EL (cell line): ENCODE measurements at places on chromosomes 16 and 17.

- DNase-seq, result no peak
These were observed 5.3 kb upstream of the WWOX start for GRCh38 chr16:78094166-78094565.

DNA sequence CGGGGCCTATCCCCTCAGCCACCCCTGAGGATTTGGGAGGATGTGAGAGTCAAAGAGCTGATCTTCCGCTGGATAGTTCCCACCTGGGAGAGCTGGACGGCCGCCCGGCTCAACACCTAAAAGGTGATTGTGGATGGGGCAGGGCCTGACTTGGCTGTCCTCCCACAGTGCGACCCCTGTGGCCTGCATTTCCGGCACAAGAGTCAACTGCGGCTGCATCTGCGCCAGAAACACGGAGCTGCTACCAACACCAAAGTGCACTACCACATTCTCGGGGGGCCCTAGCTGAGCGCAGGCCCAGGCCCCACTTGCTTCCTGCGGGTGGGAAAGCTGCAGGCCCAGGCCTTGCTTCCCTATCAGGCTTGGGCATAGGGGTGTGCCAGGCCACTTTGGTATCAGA, 4.5 kb downstream of the BCL6B start:
- DNase-seq, result no peak

DNA sequence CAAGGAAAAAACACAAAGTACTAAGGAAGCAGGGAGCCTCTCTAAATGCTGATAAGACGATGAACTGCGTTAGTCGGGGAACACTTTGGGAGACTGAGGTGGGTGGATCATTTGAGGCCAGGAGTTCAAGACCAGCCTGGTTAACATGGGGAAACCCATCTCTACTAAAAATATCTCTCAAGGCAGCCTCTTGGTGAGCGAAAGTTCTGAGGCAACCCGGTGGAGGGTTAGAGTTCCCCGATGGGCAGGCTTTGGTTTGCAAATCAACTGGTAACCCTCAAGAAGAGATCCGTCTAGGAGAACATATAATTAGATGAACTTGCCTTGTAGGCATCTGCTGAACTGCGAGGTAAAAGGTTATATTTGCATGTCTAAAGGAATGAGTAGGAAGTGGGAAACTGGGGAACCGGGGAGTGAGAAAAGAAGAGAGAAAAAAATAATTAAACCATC, 44.6 kb downstream of the WSB1 start:
- no peak for DNase-seq

- DNase-seq, result peak; percentile 65
These were observed 32.6 kb upstream of the TAC4 start for GRCh38 chr17:49880291-49881053.

GRCh38 chr17:45355087-45355486, 38.3 kb upstream of the MAP3K14 start:
- peak; percentile 32 for DNase-seq

- peak; percentile 47 for DNase-seq
These were observed 713 bp downstream of the COX11 start for GRCh38 chr17:54967621-54968261.

GRCh38 chr16:26667307-26667706, 399.4 kb upstream of the C16orf82 start:
- DNase-seq, result no peak

DNA sequence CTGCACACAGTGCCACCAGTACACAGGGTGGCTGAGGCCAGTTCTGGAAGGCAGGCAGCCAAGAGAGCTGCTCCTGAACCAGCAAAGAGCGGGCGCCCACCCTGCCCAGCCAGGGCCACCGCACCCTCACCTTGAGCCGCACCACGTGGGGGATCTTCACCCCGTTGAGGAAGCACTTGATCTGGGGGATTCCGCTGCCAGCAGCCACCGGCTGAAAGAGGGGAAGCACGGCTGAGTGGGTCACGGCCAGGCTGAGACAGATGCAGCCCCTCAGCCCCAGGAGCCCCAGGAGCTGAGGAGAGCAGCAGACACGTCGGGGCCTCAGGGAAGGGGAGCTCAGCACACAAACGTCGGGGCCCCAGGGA, 14.6 kb upstream of the CCDC154 start:
- no peak for DNase-seq

- no peak for DNase-seq
These were observed 634.1 kb upstream of the RBFOX1 start for GRCh38 chr16:6698548-6698947.

DNA sequence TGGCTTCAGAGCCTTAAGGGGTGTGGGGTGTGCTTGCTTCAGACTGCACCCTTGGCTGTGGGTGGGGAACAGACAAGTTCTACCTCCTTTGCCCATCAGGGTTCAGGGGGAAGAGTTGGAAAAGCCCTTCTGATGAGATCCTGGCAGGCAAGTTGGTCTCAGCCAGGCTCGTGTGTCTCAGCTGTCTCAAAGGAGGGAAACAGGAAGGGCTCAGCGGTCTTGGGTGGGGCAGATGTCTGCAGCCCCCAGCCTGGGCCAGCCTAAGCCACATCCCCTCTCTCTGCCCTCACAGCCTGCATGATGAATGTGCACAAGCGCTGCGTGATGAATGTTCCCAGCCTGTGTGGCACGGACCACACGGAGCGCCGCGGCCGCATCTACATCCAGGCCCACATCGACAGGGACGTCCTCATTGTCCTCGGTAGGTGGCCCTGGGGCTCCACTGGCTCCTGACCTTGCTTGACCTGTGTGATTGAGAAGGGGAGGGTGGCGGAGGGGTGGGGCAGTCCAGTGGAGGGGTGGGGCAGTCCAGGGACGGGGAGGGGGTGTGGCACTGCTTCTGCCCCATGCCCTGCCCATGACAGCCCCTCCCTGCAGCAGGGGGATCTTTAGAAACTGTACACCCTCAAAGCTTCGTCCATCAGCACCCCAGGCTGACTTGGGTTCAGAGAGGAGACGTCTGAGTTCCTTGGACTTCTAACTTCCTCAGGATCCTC, 199.5 kb downstream of the PRKCB start:
- no peak for DNase-seq
